ENCODE measurements at places on chromosomes 2 and 18.

- peak; percentile 42 for DNase-seq
These were observed 52.2 kb downstream of the C1QL2 start for GRCh38 chr2:119106301-119106897.

- DNase-seq: no peak
These were observed 434.9 kb upstream of the MYT1L start for GRCh38 chr2:2765839-2766495.

GRCh38 chr2:232142049-232142448, 180.5 kb downstream of the DIS3L2 start:
- DNase-seq: peak; percentile 32

DNA sequence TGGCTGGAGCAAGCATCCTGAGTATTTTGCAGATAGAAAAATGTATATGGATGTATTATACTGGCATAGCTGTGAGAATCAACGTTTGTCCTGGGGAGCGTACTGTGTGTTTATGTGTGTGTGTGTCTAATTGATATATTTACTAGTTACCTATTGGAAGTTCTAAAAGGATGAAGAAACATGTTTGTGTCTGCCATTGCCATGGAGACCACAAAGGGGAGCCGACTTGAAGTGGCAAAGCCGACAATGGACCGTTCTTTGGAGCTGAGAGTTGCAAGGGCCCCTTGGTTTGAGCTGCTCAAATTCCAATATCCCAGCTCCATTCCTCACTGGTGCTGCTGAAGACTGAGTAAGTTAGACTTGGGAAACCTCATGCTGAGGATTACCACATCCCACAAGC, 14.3 kb upstream of the SLC25A52 start:
- no peak for DNase-seq

- DNase-seq: no peak
These were observed 95.8 kb upstream of the SMAD2 start for GRCh38 chr18:48026216-48026615.

DNA sequence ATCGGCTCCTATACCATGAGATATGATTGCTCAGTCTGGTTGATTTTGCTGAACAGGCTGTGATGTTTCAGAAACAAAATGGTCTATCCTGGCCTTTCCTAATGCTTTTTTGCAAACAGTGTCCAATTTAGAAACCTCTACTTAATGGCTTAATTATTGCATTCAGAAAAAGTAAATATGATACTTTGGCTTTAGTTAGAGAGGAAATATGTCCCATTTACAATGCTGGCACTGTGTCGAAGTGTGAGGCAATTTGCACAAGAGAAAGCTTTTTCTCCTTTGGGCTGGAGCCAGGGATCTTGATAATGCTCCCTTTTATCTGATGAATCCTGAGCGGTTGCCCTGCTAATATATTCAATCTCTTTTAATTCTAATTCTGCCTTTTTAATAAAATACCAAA, 418.9 kb downstream of the EPHA4 start:
- DNase-seq: no peak

- no peak for DNase-seq
These were observed 243.9 kb downstream of the SLC4A3 start for GRCh38 chr2:219871351-219871750.

GRCh38 chr2:240458044-240458899, 22.8 kb downstream of the GPC1 start:
- no peak for DNase-seq

- no peak for DNase-seq
These were observed 59.4 kb downstream of the RNF152 start for GRCh38 chr18:61833387-61833786.

DNA sequence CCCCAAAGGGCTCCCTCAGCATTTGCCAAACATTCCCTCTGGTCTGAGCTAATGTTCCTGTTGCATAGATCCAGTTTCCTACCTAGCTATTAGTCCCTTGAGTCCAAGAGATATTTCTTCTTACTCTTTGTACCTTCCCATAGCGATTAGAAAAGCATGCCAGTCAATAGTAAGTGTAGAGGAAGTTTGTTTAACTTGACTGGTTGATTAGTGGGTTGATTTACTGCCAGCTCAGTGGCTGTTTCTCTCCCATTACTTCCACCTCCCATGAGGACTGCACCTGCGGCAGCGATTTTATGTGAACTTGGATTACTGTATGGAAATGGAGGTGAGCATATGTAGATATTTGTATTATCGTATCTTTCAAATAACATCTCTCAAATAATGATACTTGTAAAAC, 1748.4 kb upstream of the CELF4 start:
- DNase-seq: no peak

- no peak for DNase-seq
These were observed 54.5 kb downstream of the CFAP221 start for GRCh38 chr2:119598596-119599263.

GRCh38 chr18:13543144-13543543, 183.2 kb downstream of the FAM210A start:
- no peak for DNase-seq

GRCh38 chr2:122451040-122451439, 695.6 kb downstream of the TSN start:
- no peak for DNase-seq

GRCh38 chr2:43402002-43402401, 175.6 kb upstream of the ZFP36L2 start:
- DNase-seq: no peak

- DNase-seq: no peak
These were observed 177.5 kb downstream of the RBM43 start for GRCh38 chr2:151083856-151084795.

- no peak for DNase-seq
These were observed 25.4 kb upstream of the MGAT5 start for GRCh38 chr2:134228493-134228903.

DNA sequence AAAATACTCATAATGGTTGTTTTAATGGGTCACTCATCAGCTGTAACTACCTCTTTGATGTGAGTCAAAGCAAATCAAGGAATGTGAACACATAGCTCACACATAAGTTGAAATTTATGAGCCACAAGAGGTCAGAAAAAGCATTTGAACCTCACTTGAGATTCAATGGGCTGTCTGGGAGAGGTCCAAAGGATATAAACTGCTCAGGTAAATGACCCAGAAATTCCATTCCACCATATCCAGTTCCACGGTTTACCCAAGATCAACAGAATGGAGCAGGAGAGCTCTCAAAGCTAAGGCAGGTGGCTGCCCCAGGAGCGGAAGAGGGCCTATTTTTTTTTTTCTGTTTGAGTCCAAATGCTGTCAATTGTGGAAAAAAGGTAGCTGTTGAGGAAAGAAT, 464.1 kb downstream of the TNS1 start:
- DNase-seq: no peak

GRCh38 chr2:64086347-64087082, 57.7 kb downstream of the PELI1 start:
- no peak for DNase-seq

- no peak for DNase-seq
These were observed 364.8 kb upstream of the SLC14A2 start for GRCh38 chr18:45250479-45250878.

DNA sequence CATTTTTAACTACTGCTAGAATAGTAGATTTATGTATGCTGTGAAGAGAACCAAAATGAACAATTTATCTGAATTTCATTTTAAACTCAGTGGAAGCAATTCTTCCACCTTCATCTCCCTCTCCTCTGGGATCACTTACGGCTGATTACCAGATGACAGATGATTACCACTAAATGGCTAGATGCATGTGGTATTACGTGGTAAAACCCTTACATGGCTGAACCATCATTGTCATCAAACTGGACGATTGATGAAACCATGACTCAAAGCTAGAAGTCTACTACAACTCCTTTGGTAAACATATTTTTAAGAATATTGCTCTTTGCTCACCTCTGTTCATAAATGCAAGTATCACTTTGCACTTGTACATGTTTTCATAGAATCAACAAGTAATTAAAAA, 48.5 kb upstream of the DOCK10 start:
- no peak for DNase-seq

GRCh38 chr2:150471813-150472510, 15.5 kb downstream of the RND3 start:
- no peak for DNase-seq

DNA sequence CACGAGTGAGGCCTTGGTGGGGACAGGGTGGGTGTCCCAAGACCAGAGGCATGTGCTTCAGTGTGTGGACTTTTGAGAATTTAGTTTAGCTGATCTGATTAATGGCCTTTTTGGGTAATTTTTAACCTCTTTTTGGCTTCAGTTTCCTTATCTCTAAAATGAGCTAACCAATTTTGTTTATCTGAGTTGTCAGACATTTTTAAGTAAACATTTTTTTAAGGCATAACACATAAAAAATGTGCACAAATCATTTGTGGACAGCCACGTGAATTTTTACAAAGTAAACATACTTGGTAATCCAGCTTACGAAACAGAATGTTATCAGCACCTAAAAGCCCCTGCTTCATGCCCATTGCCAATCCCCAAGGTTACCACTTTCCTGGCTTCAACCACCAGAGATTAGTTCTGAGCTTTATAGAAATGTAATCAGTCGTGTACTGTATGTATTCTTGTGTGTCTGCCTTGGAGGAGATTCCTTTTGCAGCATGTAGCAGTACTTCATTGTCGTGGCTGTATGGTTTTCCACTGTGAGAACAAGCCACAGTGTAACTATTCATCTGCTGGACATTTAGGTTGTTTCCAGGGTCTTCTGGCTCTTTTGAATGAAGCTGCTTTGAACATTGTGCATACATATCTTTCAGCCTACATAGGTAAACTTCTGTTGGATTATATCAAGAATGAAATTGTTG, 8.4 kb upstream of the INO80C start:
- DNase-seq: no peak

DNA sequence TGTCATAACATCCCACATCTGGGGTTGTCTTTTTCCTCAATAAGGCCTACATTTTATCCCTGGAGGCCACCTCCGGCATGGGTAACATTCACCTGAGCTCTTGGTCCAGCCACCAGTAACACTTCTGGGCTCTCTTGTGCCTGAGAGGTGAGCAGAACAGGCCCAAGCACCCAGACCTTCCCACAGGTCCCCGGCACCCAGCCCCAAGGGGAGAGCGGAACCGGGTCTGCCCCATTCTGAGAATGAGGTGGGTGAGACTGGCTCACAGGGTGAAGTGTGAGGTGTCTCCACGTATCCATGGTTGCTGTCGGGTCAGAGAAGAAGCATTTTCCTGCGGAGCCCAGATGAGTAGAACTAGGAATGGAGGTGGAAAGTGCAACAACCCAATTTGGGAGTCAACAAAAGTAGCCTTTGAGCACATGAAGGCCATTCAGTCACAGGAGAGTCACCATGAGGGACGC, 496.7 kb upstream of the MYT1L start:
- peak; percentile 9 for DNase-seq

DNA sequence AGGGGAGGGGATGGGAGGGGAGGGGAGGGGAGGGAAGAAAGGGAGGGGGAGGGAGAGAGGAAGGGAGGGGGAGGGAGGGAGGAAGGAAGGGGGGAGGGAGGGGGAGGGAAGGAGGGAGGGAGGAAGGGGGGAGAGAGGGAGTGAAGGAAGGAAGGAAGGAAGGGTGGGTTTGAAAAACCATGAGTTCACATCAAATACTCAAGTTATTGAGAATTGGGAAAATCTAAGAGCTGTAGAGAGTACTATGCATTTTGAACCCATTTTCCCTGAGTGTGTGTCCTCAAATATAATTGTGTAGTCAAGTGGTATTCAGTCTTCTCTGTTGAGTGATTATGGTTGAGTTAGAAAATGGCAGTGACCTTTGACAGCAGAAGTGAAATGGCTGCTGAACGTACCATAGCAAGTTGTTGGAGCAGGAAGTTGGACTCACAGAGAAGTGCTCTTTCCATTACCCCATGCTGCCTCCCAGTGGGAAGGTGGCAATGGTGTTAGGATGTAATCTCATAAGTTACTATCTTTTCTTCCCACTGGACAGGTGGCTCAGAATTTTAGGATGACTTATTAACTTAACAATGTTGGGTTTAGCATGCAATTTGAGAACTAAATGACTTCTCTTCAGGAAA, 214.6 kb downstream of the SETBP1 start:
- peak; percentile 52 for DNase-seq

GRCh38 chr18:34321066-34321465, 96.4 kb upstream of the NOL4 start:
- no peak for DNase-seq

GRCh38 chr2:66575625-66576310, 140.8 kb downstream of the MEIS1 start:
- DNase-seq: no peak

GRCh38 chr2:178882666-178883440, 75.6 kb upstream of the TTN start:
- no peak for DNase-seq

- DNase-seq: no peak
These were observed 41.6 kb upstream of the RALBP1 start for GRCh38 chr18:9433671-9434121.

GRCh38 chr2:179020156-179020750, 29.7 kb downstream of the CCDC141 start:
- peak; percentile 42 for DNase-seq

DNA sequence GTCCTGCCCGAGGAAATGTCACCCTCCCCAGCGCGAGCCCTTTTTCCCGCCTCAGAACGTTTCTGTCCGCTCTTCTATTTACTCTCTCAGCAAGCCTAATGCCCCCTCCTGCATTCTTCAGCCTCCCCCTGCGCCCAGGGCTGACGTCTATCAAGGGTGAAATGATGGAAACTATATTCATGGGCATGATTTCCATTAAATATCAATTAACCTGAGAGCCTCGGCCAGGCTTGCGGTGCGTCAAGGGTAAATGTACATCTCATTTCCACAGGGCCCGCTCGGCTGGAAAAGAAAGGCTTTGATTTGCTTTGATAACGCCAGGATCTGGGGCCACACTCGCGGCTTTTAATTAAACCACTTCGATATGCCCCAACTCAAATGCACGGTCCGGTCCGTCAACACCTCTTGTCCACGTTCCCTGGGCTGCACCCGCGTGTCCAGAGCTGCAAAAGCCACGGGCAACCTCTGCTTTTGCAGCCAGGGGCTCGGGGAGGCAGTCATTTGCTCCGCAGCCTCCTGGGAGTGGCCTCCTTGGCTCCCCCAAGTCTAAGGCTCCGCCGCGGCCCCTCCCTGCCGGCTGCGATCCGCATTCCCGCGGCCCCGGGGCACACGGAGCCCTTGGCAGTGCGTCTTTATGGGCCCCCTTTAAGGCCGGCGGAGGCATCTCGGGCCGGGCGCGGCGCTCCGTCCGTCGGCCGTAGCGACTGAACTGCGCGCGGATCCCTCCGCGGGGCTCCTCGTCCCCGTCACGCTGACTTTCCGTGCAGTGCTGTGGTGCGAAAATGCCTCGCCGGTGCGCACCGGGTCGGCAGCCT, at the start of gene HOXD8:
Gene HOXD8, plus strand, starts transcription at position 724 of the 815 bp plus-strand sequence. CDS start 662 bp downstream, outside the sequence.
- no peak for DNase-seq

- DNase-seq: no peak
These were observed 150.3 kb upstream of the ST6GAL2 start for GRCh38 chr2:107036293-107036692.

GRCh38 chr2:208269091-208269490, 3.0 kb downstream of the PIKFYVE start:
- no peak for DNase-seq
